ENCODE measurements at places on chromosomes 12 and 14.

DNA sequence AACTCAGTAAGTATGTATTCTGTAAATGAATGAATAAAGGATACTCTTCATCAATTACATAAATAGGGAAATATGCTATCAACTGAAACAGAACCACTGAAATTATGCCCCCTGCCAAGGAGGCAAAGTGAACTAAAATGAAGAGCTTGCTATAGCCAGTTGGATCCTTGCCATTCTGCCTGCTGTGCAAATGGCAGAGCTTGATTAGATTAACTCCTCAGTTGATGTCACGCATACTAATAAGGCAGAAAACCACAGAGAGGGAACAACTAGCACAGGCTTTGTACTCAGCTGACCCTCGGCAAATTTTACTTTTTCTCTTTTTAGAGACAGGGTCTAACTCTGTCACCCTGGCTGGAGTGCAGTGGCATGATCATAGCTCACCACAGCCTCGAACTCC is 36.7 kb upstream of the FERMT2 start:
- no peak for DNase-seq

DNA sequence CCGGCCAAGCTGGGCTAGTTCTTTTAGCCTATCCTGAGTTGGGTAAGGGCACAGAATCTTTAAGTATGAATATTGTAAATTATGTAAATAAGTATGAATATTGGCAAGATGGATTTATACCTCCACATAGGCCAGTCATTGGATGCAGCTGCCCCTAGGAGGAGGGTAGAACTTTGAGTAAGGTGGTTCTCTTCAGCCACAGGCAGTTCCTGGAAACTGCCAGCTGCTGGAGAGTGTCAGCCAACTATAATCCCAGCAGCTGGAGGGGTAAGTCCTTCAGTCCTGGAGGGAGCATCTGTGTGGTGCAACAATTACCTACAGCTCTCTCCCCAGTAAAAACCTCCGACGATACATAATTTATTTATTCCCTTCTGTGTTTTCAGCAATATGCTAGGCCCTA is 65.8 kb upstream of the TMPO start:
- no peak for DNase-seq

- DNase-seq, result no peak
These were observed 353.2 kb downstream of the BCAT1 start for GRCh38 chr12:24595652-24596235.

DNA sequence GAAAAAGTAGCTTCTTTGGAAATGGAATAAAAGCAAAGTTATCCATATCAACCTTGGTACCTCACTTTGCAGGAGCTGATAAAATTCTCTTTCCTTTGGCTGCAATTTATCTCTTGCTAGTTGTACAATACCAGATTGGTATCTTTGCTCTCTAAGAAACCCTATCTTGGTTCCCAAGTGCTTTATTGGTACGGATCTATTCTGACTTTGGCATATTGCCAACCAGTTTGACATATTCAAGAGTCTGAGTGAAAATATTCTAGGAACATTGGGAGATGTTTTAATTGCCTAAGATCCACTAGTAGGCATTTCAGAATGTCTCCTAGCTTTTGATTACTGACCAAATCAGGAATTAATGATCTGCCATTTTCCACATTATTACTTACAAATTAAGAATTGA is 167.2 kb upstream of the ATP2B1 start:
- no peak for DNase-seq

GRCh38 chr14:61836184-61836583 is 74.0 kb downstream of the SNAPC1 start:
- DNase-seq, result no peak

GRCh38 chr14:89382901-89383845 is 33.9 kb downstream of the FOXN3 start:
- no peak for DNase-seq

GRCh38 chr14:103724116-103724515 is 8.5 kb downstream of the ZFYVE21 start:
- no peak for DNase-seq

DNA sequence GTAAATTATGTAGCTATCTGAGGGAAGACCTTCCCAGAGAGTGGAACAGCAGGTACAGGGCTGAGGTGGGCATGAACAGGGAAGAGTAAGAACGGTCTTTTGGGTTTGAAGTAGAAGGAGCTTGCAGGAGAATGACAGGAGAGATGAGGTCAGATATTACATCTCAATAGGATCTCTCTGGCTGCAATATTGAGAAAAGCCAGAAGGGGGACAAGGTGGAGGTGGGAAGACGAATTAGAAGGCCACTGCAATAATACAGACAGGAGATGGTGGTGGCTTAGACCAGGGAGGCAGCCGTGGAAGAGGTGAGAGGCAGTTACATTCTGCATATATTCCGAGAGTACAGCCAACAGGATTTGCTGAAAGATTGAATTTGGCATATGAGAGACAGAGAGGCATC is 310.2 kb downstream of the APAF1 start:
- DNase-seq, result no peak

DNA sequence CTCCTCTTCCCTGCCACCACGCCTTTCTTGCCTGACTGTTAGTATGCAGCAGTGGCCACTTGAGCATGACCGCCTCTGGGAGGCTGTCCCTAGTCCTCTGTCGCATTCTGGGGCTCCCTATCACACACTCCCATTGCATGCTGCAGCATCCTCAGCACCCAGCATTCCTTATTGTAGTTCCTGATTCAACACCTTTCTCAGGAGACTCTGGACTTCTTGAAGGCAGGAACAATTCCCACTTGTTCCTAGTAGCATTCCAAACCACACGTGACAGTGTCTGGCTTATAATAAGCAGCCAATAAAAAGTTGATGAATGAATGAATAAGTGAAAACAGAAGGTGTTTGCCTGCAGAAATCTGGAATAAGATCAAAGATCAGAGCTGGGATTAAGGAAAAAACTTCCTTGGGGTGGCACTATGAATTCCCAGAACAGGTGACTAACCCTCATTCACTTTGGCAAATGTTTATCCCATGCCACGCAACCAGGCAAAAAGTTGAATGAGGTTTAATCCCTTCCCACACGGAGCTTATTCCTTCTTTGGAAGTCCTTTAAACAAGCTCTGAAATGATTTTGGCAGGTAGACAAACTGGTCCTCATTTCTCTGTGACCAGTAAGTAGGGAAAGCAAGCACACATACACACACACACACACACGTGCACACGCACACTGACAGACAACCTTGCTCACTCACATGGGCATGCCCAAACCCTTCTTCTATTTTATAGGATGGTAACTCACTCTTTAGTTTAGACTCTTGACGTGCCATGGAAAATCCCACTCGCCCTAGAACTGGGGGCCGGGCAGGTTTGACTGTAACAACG is 26.5 kb downstream of the NTF3 start:
- no peak for DNase-seq

- no peak for DNase-seq
These were observed 54.3 kb upstream of the CIT start for GRCh38 chr12:119931402-119931801.

DNA sequence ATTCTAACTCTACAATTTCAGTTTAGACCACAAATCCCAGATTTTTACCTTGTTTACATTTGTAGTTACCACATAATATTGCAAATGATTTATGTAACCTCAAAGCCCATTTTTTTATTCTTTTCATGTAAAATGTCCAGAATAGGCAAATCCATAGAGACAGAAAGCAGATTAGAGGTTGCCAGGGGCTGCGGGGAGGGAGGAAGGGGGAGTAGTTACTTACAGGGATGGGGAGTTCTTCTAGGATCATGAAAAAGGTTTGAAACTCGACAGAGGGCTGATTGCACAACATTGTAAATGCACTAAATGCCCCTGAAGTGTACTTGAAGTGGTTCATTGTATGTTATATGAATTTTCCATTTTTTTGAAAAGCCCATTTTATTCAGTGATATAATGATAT is 66.5 kb downstream of the PPP2R5C start:
- DNase-seq, result no peak

- no peak for DNase-seq
These were observed 228.3 kb downstream of the RAD51B start for GRCh38 chr14:68047906-68048305.

GRCh38 chr14:67516676-67517075 is 16.4 kb upstream of the PLEKHH1 start:
- no peak for DNase-seq

DNA sequence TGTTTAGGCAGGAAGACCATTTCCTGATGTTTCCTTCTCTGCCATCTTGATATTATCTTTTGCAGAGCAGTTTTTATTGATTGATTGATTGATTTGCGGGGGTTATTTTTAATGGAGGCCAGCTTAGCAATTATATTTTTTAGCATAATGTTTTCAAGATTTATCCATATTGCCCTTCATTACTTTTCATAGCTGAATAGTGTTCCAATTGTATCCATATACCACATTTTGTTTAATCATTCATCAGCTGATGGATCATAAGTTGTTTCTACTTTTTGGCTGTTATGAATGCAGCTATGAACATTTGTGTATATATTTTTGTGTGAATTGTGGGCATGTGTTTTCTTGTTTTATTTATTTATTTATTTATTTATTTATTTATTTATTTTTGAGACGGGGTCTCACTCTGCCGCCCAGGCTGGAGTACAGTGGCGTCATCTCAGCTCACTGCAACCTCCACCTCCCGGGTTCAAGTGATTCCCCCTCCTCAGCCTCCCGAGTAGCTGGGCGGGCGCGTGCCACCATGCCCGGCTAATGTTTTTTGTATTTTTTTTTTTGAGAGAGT is 20.9 kb upstream of the RCOR1 start:
- DNase-seq, result no peak

DNA sequence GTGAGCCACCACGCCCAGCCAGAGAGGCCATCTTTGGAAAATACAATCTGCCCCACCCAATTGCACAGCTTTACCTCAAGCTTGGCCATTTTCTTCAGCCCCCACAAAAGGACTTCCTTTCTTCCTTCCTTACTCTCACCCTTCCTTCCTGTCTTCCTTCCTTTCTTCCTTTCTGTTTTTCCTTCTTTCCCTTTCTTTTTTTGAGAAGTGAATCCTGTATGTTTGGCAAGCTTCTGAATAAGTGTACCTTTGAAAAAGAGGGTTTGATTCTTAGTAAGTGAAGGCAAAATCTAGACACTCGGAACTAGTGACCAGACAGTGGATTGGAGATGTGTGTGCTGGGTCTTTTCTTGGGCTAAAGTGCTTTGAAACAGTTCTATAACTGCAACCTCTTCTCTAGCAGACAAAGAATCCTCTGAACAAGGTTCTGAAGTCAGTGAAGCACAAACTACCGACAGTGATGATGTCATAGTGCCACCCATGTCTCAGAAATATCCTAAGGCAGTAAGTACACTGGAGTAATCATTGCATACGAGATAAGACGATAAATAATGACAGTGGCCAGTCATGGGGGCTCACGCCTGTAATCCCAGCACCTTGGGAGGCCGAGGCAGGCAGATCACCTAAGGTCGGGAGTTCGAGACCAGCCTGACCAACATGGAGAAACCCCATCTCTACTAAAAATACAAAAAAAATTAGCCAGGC is 49.5 kb downstream of the SUPT16H start:
- DNase-seq, result no peak

DNA sequence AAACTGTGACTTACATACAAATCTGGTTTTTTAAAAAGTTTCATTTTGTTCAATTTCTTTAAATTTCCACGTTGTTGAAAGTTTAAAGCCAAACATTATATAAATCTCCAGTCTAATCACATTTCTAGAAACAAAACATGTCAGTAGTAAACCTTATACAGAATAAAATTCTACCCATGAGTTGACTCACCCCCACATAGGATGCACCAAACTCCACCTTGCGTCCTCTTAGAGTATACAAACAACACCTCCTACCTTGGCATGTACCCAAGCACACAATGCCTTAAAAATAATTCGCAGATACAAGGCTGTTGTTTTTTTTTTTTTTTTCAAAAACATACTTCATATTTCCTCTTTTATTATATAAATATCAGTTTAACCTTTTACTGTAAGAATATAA is 3.3 kb downstream of the FBXL14 start:
- no peak for DNase-seq

- DNase-seq, result no peak
These were observed 74.2 kb downstream of the PPM1H start for GRCh38 chr12:62860501-62861411.

DNA sequence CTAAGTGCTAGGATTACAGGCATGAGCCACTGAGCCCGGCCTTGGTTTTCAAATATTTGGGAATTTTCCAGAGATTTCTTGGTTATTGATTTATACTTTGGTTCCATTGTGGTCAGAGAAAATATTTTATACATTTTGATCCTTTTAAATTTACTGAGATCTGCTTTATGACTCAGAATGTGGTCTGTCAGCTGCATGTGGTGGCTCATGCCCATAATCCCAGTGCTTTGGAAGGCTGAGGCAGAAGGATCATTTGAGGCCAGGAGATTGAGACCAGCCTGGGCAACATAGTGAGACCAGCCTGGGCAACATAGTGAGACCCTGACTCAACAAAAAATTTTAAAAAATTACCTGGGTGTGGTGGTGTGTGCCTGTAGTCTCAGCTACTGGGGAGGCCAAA is 49.8 kb downstream of the ADCK1 start:
- DNase-seq, result no peak

GRCh38 chr14:103688441-103688840 is 26.8 kb downstream of the XRCC3 start:
- no peak for DNase-seq

GRCh38 chr12:76216585-76217472 is 131.4 kb downstream of the BBS10 start:
- DNase-seq, result no peak

DNA sequence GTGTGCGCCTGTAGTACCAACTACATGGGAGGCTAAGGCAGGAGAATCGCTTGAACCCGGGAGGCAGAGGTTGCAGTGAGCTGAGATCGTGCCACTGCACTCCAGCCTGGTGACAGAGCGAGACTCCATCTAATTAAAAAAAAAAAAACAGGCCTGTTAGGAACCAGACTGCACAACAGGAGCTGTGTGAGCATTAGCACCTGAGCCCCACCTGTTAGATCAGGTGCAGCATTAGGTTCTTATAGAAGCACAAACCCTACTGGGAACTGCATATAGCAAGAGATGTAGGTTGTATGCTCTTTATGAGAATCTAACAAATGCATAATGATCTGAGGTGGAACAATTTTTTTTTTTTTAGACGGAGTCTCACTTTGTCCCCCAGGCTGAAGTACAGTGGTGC is 8.6 kb downstream of the ATXN2 start:
- no peak for DNase-seq

- DNase-seq, result no peak
These were observed 48.2 kb upstream of the BTG1 start for GRCh38 chr12:92193846-92194245.

GRCh38 chr12:104802208-104802607 is 155.9 kb downstream of the SLC41A2 start:
- no peak for DNase-seq

DNA sequence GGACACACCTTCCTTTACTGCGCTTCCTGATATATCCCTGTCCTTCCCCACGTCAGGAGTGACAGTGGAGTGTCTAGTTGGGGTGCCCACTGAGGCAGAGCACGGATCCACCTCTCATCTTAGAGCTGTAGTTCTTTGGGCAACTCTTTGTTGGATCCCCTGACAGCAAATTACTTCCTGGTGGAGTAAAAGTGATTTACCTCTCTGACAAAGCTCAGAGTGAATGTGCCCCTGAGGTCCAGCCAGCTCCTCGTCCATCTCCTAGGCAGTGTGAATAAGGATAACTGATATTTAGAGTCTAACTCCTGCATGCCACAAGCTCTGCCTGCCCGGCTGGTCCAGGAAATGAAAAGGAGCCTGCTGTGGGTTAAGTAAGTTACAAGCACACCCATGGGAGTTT is 16.0 kb downstream of the AHSA1 start:
- no peak for DNase-seq

- DNase-seq, result no peak
These were observed 110.1 kb downstream of the DNAI7 start for GRCh38 chr12:25084816-25085215.

Data from stimulated activated CD4-positive, alpha-beta T cell treated with anti-CD3 and anti-CD28 coated beads, Interleukin-12 subunit alpha, Interleukin-12 subunit beta, amount 100 ng/mL, for 24 hours (primary cell).